ENCODE measurements at places on chromosomes 1 and 21. TPM values are rescaled to one million over a fixed set of nuclear protein-coding genes. Genes with fewer than 3 reads are reported as not detected.
A peak's percentile ranks its signal among the peaks of the same experiment; 100 is the strongest.

The LCE1B gene
- not detected for total RNA-seq

DNA sequence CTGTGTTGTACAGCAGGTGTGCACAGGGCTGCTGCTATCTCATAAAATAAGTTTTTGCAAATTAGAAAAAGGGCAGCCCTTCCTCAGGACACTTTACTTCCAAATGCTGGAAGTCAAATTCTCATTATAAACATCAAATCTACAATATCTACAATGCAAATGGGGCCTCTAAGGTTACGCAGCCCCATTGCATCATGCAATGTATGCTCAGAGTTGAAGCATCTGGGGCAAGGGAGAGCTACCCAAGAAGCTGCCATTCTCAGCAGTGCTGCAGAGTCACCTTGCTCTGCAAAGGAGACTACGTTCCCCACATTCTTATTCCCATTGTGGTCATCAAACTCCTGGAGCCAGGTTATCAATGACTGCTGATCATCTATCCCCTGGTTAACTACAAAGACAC is 208.9 kb upstream of the POGK start:
- no peaks in the 10 kb centered on the region for H3K4me1 ChIP-seq
- H3K36me3 ChIP-seq = no peaks in the 10 kb centered on the region
- no peak overlapping the region for H3K4me3 ChIP-seq
- no peak overlapping the region for H3K27ac ChIP-seq

GRCh38 chr1:167993720-167994119 is 56.8 kb upstream of the MPC2 start:
- peaks cover 16% of the 10 kb centered on the region for H3K36me3 ChIP-seq
- H3K27ac ChIP-seq = no peak overlapping the region
- no peaks in the 10 kb centered on the region for H3K4me1 ChIP-seq
- no peak for DNase-seq
- no peaks in the 10 kb centered on the region for H3K27me3 ChIP-seq

DNA sequence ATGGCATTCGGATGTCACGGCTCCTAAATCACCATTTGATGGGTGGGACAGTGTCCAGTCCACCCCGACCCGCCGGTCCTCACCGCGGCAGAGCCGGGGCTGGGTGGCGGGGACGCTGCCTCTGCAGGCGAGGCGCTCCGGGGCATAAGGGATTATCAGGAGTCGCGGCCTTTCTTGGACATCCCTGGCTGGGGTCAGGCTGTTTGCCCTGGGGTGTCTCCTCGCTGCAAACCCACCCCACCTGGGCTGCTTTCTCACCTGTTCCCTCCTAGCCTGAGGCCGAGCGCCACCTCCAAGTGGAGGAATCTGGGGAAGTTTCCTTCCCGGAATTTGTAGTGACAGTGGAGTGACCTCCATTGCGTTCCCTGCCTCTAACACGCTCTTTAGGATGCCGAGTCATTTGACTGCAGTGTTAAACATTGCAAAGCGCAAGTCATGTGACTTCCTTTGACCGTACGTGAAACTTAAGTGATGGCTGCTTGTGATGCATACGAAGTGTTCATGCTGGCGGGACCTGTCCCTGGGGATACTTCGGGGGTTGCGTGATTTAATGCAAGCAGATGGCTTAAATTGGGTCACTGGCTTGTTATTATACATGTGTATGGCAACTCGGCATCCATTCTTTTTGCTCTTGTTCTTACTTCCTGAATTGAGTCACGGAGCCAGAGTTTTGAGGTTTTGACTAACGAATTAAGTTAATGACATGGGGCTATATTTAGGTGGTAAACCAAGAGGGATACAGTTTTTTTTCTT is 536 bp downstream of the LGALS8 start:
- peak overlapping the region; percentile 93 for H3K4me3 ChIP-seq
- peak overlapping the region; percentile 98 for H3K27ac ChIP-seq
- H3K36me3 ChIP-seq = peaks cover 27% of the 10 kb centered on the region
- H3K4me1 ChIP-seq = peaks cover 19% of the 10 kb centered on the region
- DNase-seq = peak; percentile 90
- H3K27me3 ChIP-seq = no peaks in the 10 kb centered on the region

- H3K4me1 ChIP-seq = no peaks in the 10 kb centered on the region
- H3K4me3 ChIP-seq = no peak overlapping the region
- DNase-seq = no peak
Measured at GRCh38 chr1:175801979-175802378, 58.6 kb upstream of the TNR start.

GRCh38 chr1:21906173-21907078 is 30.7 kb downstream of the HSPG2 start:
- no peaks in the 10 kb centered on the region for H3K27me3 ChIP-seq
- no peak overlapping the region for H3K27ac ChIP-seq
- no peak for DNase-seq
- H3K4me1 ChIP-seq = peaks cover 17% of the 10 kb centered on the region
- H3K4me3 ChIP-seq = no peak overlapping the region

DNA sequence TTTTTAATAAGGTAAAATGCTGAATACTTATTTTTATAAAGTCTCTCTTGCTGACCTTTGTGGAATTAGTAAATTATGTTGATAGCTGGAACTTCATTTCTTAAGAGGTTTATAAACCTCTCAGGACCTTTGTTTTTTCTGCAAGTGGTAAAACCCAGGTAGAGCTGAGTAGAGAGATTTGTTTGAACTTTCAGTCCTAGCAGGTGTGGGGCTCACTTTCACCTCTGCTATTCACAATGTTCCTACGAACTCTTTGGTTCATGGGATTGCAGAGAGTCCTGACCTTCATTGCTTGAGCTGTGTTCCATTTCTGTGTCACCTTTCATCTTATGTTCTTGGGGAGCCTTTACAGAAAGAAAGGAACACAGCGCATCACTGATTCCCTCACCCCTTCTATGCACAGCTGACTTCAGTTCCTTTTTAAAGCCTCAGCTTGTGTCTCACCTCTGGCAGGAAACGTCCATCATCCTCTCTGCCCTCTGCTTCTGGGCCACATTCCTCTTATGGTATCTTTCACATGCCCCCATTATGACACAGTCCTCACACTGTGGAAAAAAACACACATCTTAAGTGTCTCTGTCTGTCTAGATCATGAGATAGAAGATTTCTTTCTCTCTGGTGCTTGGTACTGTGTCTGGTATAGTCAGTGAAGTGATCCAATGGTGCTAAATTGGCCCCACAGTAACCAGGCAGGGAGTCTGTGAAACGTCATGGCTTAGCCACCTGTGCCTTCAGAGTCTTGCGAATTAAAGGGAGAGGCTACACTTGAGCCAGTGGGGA is 262.5 kb upstream of the B3GALT2 start:
- peaks cover 5% of the 10 kb centered on the region for H3K36me3 ChIP-seq
- H3K27ac ChIP-seq = peak overlapping the region; percentile 62
- H3K4me1 ChIP-seq = peaks cover 15% of the 10 kb centered on the region
- peak overlapping the region; percentile 9 for H3K4me3 ChIP-seq

DNA sequence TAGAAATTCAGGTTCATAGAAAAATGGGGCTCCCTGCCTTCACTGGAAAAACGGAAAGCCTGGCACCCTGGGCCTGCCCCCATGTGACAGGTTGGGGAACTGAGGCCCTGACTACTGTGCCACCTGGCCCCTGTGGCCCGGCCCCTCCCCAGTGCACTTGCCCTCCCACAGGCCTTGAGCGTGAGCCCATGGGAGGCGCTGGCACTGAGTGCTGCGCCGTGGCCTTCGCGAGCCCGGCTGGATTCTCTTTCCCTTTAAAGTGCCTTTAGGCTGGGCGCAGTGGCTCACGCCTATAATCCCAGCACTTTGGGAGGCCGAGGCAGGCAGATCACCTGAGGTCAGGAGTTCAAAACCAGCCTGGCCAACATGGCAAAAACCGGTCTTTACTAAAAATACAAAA is 45.7 kb downstream of the SLC37A1 start:
- H3K27ac ChIP-seq = no peak overlapping the region
- no peak for DNase-seq
- peaks cover 10% of the 10 kb centered on the region for H3K36me3 ChIP-seq
- H3K4me1 ChIP-seq = peaks cover 2% of the 10 kb centered on the region

DNA sequence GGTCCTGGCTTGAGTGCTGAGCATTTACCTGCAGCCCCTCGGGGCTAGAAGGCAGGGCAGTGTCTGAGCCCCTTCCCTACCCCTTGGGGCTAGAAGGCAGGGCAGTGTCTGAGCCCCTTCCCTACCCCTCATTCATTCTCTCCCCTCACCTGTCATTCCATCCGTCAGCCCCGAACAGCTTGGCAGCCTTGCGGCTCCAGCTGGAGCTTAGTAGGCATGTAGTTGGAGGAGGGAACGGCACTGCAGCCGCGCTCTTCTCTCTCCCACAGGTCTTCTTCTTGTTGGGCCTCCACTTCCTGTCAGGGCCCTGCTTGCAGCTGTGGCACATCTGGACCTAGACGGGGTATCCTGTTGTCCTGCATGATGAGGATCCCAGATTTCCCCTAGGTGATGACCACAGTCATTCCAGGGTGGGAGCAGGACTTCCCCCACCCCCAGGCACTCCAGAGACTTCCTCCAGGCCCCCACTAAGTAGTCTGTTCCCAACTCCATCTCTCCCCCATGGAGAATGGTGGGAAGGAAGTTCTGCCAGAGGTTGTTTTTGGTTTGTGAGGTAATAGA is 22.2 kb downstream of the MAPKAPK2 start:
- H3K27ac ChIP-seq = peak overlapping the region; percentile 75
- no peaks in the 10 kb centered on the region for H3K27me3 ChIP-seq
- peaks cover 85% of the 10 kb centered on the region for H3K4me1 ChIP-seq
- no peak for DNase-seq

DNA sequence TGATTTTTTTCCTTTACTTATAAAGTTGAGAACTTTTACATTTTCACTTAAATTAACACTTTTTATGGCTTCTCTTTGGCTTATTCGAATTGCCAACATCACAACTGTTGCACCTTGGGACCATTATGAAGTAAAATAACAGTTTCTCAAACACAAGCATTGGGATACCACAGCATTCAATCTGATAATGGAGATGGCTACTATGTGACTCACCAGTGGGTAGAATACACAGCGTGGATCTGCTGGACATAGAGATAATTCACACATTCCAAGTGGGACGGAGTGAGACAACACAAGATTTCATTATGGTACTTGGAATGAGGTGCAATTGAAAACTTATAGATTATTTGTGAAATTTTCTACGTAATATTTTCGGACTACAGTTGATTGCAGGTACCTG is 68.0 kb downstream of the ADAMTS1 start:
- DNase-seq = no peak
- H3K27ac ChIP-seq = no peak overlapping the region
- no peaks in the 10 kb centered on the region for H3K4me1 ChIP-seq
- H3K4me3 ChIP-seq = no peak overlapping the region
- H3K27me3 ChIP-seq = no peaks in the 10 kb centered on the region
- no peaks in the 10 kb centered on the region for H3K36me3 ChIP-seq

The ZNF678 gene
- 4.7 TPM for total RNA-seq

The KLHL21 gene
- 26.1 TPM for total RNA-seq

- DNase-seq = no peak
- H3K27ac ChIP-seq = no peak overlapping the region
- H3K4me3 ChIP-seq = no peak overlapping the region
- no peaks in the 10 kb centered on the region for H3K27me3 ChIP-seq
Measured at GRCh38 chr1:8439015-8439702, 121.2 kb downstream of the SLC45A1 start.

The MAP3K21 gene
- 1.6 TPM for total RNA-seq

DNA sequence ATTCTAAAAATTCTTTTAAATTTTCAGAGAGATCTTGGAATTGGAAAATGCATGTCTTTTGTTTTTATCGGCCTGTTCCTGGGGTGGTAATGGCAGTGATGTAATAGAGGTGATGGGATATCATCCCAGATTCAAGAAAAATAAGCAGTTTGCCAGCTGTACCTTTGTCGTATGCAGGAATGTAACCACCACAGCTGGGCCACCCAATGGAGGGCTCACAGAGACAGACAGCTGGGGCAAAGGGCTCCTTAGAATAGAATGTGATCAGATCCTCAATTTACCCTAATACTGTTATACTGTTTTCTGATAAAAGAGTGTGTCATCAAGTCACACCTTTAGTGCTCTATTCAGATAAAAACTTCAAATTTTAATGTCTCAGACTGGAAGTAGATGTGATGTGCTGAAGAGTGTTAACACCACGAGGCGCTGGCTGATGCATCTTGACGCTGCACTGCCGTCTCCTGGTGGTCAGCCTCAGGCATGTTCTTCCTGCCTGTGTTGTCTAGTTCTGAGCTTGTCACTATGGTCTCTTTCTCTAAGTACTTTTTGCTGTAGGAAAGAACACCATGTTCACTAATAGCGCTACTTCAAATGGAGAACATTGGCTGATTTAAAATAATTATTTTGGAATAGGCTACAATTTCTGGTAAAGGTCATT is 78.8 kb downstream of the C1orf21 start:
- H3K36me3 ChIP-seq = no peaks in the 10 kb centered on the region
- no peaks in the 10 kb centered on the region for H3K4me1 ChIP-seq
- no peak overlapping the region for H3K27ac ChIP-seq

- no peak overlapping the region for H3K4me3 ChIP-seq
- no peaks in the 10 kb centered on the region for H3K4me1 ChIP-seq
- no peaks in the 10 kb centered on the region for H3K36me3 ChIP-seq
- no peaks in the 10 kb centered on the region for H3K27me3 ChIP-seq
- no peak overlapping the region for H3K27ac ChIP-seq
Measured at GRCh38 chr1:87937831-87938395, 609.2 kb downstream of the LMO4 start.

The PPFIA4 gene
- total RNA-seq = 35.1 TPM

The CELA2A gene
- not detected for total RNA-seq

GRCh38 chr1:204426035-204426436 is 14.4 kb upstream of the PPP1R15B start:
- no peak for DNase-seq
- H3K36me3 ChIP-seq = peaks cover 37% of the 10 kb centered on the region
- H3K27me3 ChIP-seq = no peaks in the 10 kb centered on the region
- H3K27ac ChIP-seq = no peak overlapping the region

DNA sequence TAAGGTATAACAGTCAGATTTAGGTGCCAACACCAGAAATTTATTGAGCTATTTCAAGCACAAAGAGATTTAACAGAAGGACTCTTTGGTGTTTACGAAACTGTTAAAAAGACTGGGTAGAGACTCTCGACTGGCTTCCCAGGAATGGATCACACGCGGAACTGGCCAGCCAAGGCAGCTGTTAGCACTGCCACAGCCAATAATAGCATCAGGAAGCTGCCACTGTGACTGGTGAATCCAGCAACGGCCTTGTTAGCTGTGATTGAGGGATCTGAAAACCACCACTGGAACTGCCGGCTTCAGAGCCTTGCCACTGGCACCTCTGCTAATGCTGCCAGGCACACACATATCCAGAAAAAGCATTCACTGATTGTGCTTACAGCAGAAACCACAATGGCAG is 10.6 kb upstream of the SIM2 start:
- DNase-seq = no peak
- H3K36me3 ChIP-seq = no peaks in the 10 kb centered on the region
- H3K4me1 ChIP-seq = no peaks in the 10 kb centered on the region
- H3K4me3 ChIP-seq = no peak overlapping the region
